ENCODE measurements at places on chromosomes 2 and 18.

DNA sequence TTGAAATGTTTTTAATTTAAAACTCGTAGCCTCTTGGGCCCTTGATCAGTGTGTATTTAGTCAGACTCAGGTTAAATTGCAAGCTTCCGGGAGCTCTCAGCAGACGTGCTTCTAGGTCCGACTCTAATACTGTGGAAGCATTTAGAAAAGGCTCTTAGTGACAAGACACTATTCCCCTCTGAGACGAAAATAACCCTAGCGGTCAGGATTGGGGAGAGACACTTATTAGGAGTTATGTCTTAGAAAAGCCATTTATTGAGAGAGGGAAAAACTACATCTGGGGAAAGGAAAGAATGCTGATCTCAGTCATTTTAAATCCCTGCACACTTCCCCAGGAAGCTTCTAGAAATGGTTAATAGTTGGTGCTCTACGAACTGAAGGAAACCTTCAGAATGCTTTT lies 110.5 kb upstream of the NCK2 start:
- no peak for DNase-seq

GRCh38 chr2:167944825-167945659 lies 302.4 kb downstream of the STK39 start:
- DNase-seq, result no peak

- DNase-seq, result no peak
Measured at GRCh38 chr2:124328397-124328796, 303.3 kb downstream of the CNTNAP5 start.

DNA sequence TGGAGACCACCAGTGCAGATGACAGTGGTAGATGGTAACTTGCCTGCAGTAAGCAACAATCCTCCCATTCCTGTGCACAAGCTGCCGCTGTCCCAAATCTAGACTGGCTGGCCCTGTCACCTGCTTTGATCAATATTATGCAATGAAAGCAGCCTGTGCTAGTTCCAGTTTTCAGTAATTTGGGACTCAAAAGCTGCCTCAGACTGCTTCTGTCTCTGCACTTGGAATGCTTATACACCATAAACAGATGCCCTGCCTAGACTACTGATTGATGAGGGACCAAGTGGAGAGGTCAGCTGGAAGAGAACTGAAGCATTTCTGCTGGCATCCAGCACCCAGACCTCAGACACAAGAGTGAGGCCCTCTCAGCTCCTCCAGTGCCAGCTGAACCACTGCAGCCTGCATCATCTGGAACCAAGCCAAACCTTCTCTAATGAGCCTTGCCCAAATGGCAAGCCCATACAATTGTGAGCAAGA lies 24.9 kb downstream of the CCBE1 start:
- DNase-seq, result no peak

- DNase-seq, result no peak
Measured at GRCh38 chr2:170710609-170710979, 4.5 kb upstream of the SP5 start.

DNA sequence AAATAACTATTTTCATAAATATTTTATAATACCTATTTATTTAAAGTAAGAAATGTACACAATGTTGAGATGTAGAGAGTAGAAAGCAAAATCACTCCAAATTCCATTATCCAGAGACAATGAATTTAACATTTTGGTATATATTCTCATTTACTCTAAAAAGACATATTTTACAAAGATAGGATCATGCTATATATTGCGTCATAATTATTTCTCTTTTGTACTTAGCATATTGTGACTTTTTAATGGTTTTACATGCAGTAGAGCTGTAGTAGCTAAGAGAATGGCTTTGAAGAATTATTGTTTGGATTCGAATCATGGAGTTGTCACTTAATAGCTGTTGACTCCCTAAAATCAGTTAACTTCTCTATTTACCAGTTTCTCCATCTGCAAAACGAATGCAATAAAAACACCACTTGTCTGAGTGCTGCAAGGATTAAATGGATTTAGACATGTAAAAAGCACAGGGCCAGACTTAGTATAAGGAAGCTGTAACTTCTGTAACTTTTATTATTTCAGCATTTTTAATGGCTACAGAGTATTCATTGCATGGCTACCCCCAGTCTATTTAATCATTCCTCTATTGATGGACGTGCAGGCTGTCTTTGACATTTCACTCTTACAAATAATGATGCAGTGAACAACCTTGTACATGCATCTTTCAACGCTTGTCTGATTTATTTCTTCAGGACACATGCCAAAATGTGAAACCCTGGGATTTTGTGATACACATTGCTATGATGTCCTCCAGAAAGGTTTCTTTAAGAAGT lies 33.2 kb downstream of the KCNS3 start:
- no peak for DNase-seq

DNA sequence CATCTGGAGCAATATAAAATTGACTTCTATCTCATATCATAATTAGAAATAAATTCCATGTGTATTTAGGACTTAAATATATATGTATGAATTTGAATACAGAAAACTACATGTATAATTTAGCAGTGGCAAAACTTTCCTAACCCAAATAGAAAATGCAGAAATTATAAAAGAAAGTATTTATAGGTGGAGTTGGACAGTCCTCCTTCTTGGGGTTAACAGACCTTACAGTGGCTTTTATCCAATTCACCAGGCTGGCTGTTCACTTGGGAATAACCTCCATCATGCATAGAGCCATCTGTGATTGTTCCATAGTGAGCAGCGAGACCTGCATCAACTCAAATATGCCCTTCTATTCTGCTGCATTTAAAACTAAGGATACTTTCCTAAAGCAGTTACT lies 8.3 kb downstream of the DDX1 start:
- no peak for DNase-seq

- no peak for DNase-seq
Measured at GRCh38 chr2:239145106-239145505, 255.7 kb downstream of the HDAC4 start.

GRCh38 chr2:182954789-182955188 lies 83.5 kb downstream of the NCKAP1 start:
- DNase-seq, result no peak

GRCh38 chr2:191486584-191487320 lies 191.2 kb upstream of the NABP1 start:
- DNase-seq, result peak; percentile 20

DNA sequence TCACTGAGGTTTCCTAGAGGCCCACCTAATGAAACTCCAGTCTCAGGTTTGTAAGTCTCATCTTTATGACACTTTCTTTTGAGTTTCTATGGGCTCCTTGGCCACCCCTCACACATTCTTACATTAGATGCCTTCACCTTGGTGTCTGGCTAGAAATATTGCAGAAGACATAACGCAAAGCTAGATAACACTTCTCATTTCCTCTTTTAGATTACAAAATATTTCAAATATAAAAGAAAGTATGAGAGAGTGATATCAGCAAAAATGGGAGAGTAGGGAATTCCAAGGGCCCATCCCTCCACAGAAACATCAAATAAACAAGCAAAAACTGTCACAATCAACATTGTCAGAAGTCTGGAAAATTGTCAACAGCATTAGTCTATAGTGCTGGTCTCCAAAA lies 43.3 kb upstream of the ZCCHC2 start:
- no peak for DNase-seq

DNA sequence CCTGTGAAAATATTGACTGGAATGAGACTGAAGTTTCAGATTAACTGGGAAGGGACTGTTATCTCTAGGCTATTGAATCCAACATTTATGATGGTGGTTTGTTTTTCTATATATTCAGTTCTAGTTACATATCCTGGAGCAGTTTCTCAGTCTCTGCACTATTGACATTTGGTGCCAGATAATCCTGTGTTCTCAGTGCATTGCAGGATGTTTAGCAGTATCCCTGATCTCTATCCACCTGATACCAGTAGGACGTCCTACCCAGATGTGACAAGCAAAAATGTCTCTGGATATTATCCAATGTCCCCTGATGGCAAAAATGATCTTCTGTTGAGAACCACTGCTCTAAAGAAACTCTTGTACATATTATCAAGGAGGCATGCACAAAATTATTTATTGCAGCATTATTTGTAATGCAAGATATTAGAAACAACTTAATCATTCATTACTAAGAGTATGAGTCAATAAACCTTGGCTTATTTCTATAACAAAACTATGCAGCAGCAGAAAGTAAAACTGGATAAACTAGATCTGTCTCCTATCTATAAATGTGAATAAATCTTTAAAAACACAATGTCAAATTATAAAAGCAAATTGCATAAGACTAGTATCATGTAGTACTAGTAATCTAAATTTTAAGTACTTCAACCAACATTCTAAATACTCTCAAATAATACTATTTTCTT lies 369.3 kb upstream of the RND3 start:
- DNase-seq, result no peak

DNA sequence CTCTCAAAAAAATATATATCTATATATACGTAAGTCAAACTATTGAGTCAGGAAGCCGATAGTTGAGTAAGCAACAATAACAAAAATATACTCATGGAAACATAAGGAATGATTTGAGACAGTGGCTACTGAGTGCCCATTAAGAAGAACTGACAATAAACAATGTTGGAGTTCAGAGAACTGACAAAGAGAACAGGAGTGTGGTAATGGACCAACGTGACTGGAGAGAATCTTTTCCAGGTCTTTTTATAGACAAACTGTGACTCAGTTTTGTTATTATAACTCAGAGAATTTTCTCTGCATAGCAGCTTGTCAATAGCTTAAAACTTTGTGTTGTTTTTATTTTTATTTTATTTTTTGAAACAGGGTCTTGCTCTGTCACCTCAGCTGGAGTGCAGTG lies 4.6 kb upstream of the GALM start:
- DNase-seq, result no peak
